ENCODE measurements at places on chromosomes 1 and 21.

DNA sequence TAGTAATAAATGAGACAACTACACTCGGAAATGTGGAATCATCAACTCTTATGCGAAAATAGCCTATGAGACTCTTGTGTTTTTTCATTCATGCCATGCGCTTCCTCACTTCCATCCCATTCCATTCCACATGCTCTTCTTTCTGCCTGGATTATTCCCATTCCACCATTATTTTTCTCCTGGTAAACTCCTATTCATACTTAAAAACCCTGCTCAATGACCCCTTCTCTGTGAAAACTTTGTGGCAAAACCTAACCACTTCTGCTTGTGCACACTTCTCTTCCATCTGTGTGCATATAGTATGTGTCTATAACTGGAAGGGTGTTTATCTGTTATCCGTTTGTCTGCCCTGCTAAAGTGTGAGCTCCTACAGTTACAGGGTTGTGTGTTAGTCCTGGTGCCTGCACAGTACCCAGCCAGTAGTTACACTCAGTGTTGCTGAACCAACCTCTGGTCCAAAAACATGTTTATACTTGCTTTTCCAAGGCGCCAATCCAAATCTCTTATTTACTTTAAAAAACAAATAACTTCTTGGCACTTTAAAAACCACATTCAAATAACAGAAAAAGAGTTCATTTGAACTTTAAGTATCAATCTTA is 10.7 kb downstream of the EPHX1 start:
- DNase-seq: no peak

GRCh38 chr1:240743705-240744104 is 131.8 kb upstream of the GREM2 start:
- no peak for DNase-seq

GRCh38 chr1:173057984-173058383 is 7.2 kb upstream of the TNFSF18 start:
- no peak for DNase-seq

- no peak for DNase-seq
Measured at GRCh38 chr1:59433440-59433813, 136.5 kb downstream of the FGGY start.

DNA sequence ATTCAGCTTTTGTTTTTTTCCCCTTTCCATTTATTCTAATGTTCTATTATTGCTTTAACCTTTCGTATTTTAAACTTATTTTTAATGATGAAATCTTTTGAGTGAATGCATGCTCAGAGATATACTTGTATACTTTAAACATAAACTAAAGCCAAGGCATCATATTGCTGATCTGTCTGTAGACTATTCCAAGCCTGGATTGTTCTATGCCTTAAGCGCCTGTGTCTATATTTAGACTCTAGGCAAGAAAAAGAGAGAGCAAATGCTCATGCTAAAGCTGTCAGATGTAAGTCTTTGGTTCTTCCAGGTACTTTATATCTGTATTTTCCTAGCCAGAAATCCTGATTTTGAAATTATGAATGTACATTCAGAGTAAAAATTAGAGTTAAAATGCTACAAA is 14.4 kb downstream of the SH3GLB1 start:
- DNase-seq: peak; percentile 58

GRCh38 chr1:168148916-168149315 is 12.2 kb upstream of the GPR161 start:
- no peak for DNase-seq

DNA sequence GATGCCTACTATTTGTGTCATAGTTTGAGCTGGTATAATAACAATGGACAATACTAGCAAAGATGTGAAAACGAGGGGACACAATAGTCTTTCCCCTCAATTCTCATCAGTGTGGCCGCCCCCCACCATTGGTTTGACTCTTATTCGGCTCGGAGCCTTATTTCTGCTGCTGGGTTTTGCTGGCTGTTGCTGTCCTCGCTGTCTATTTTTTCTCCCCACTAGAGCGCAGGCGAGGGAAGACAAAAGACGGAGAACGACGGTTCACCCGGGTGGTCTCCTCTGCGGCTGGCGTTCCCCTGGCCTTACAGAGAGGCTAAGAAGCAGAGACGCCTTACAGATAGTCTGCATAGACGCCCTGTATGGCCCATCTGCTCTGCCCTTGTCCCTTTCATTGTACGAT is 19.4 kb downstream of the CLIC6 start:
- peak; percentile 51 for DNase-seq

DNA sequence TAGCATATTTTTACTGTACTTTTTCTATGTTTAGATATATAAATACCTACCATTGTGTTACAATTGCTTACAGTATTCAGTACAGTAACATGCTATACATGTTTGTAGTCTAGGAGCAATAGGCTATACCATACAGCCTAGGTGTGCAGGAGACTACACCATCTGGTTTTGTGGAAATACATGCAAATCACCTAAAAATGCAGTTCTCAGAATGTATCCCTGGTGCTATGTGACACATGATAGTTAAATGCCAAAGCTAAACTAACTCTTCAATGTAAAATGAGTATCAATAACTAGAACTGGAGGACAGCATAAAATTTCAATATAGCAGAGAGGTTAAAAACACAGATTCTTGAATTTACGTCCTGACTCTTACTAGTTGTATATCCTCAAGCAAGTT is 14.8 kb downstream of the NUCKS1 start:
- no peak for DNase-seq

Data from cardiac muscle cell (in vitro differentiated cells and primary cell).